ENCODE measurements at places on chromosomes 13 and 19.

DNA sequence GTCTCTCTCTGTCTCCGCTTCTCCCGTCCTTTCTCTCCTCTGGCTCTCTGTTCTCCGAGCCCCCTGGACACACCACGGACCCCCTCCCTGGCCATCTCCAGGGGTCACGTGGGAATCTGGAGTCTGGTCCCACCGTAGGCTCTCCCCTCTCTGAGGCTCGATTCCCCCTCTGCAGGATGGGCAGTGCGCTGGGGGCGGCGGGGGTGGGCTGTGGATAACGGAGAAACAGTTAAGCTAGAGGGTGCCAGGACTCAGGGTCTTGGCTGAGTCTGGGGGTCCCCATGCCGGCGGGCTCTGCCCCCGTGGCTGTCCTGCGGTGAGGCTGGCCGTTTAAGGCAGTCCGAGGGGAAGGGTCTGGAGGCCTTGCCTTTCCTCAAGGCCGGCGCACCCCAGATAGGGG is 462 bp upstream of the MEIS3 start:
- DNase-seq = no peak

GRCh38 chr13:39970177-39970846 is 314.9 kb downstream of the COG6 start:
- DNase-seq = no peak

GRCh38 chr13:48475230-48475629 is 57.6 kb downstream of the RCBTB2 start:
- DNase-seq = no peak

- DNase-seq = no peak
Observed at GRCh38 chr19:2223959-2224358, 12.2 kb downstream of the PLEKHJ1 start.

GRCh38 chr19:51131780-51132680 is 7.3 kb downstream of the SIGLEC9 start:
- DNase-seq = peak; percentile 20

DNA sequence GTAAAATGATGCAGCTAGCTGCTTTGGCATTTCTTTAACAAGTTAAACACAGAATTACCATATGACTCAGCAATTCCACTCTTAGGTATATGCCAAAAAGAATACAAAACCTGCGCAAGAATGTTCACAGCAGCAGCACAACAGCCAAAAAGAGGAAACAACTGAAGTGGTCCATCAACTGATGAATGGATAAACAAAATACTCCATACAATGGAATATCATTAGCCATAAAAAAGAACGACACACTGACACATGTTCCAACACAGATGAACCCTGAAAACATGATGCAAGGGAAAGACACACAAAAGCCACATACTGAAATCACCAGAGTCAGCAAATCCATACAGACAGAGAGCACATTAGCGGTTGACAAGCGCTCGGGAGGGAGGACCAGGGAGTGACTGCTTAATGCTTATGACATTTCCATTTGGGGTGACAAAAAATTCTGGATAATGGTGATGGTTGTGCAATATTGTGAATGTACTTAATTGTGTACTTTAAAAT is 3.0 kb downstream of the PCID2 start:
- DNase-seq = no peak

- DNase-seq = peak; percentile 34
Observed at GRCh38 chr19:11422163-11423065, 3.3 kb upstream of the RGL3 start.

- DNase-seq = no peak
Observed at GRCh38 chr19:47699360-47699917, 13.8 kb upstream of the EHD2 start.

GRCh38 chr19:31988256-31988655 is 357.2 kb upstream of the ZNF507 start:
- DNase-seq = no peak

- DNase-seq = peak; percentile 73
Observed at GRCh38 chr19:8526345-8527091, 12.6 kb upstream of the ZNF414 start.

DNA sequence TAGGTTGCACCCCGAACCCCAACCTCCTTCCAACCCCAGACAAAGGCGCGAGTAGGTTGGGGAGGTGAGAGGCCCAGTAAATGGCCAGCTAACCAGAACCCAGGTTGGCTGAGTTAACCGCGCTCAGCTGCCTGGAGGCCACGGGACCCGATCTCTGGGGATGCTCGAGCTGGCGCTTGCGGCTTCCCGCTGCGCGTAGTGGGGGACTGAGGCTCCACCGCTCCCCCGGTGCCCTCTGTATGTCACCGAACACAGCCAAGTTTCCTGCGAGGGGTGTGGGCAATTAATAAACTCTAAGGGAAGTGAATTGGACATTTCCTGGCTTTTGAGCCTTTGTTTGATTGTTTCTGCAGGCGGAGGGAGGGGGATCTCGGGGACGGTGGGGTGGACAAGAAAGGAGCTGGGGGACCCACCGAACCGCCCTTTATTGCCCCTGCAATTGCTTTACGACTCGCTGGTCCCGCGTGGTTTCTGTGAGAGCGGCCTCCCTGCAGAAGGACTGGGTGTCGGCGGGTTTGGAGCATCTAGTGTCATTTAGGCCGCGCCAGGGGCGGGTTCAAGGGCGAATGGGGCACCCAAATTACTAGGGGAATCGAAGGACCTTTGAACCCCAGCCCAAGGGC is 3.5 kb upstream of the ZIC5 start:
- no peak for DNase-seq

DNA sequence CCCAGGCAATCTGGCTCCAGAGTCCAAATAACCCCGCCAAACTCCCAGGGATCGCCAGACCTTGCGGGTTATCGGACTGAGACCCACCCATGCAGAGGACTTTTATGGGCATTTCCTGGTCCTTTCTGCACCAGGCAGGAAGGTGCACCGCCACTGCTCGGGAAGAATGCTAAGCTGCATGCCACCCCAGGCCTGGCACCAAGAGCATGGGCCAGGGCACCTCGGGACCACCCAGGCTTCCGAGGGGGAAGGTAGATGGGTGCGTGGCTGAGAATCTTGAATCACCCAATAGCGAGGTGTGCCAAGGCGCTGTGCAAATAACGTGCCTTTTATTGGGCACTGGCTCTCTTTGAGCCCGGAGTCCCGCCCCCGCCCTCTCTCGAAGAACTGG is 422 bp upstream of the ZNF575 start:
- no peak for DNase-seq

GRCh38 chr13:50094615-50095293 is 79.5 kb downstream of the KCNRG start:
- DNase-seq = no peak

- DNase-seq = no peak
Observed at GRCh38 chr19:46732172-46732938, 13.5 kb upstream of the FKRP start.

DNA sequence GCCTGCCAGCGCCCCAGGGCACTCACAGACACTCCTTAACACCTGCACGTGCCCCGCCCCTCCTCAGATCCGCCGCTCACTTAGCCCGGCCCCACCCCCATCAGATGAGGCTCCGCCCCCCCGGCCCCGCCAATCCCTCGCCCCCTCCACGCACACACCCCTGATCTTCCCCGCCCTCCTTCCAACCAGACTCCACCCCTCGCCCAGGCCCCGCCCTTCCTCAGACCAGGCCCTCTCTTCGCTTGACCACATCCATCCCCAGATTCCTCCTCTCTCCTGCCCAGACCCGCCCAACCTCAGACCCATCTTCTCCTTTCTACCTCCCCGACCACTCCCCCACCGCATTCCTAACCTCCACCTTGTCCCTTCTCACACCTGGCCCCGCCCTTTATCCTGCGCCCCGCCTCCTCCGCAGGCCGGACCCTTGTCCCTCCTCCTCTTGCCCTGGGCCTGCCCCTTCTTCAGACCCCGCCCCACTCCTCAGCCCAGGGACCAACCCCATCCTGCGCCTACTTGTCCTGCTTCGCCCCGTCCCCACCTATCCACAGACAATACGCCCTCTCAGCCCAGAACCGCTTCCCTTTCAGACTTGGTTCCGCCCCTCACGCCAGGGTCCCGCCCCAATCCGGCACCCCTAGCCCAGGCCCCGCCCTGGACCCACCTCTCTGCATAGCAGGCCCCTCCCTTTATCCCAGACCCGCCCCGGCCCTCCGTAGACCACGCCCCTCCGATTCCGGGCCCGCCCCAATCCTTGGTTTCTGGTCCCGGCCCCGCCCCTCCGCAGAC is 452 bp upstream of the KLHL26 start:
- peak; percentile 87 for DNase-seq

DNA sequence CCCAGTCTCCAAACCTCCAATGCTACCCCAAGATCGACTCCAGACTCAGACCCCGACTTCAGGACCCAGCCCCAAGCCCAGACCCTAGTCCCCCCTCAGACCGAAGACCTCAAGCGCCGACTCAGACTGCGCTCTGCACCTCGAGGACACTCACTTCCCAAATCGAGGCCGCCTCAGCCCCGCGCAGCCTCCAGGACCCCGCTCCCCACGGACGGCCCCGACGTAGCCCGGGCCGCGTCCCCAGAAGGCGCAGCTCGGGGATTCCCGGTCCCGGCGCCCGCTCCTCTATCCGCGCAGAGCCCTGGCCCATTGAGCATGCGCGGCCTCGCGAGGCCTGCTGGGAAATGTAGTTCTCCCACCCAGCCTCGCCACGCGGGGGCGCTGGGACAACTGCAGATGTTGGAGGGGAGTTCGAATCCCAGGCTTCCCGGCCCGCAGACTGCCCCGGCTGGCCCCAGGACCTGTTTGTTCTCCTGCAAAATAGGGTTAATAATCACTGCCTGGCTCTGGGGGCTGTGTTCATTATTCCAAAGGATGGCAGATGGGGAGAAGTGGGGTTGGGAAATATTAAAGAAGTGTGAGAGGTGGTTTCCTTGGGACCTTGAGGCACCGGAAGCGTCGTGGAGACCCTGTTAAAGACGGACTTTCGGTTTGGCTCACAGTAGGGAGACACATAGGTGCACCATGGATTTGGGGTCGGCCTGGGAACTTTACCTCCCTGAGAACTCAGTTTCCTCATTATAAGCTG is at the start of gene APBA3:
Gene APBA3 (minus strand): TSS at position 311 of the 748 bp plus-strand sequence. CDS start 1,428 bp downstream, outside the sequence.
- DNase-seq = peak; percentile 77

- DNase-seq = no peak
Observed at GRCh38 chr13:82800391-82800790, 1081.9 kb downstream of the SLITRK1 start.

DNA sequence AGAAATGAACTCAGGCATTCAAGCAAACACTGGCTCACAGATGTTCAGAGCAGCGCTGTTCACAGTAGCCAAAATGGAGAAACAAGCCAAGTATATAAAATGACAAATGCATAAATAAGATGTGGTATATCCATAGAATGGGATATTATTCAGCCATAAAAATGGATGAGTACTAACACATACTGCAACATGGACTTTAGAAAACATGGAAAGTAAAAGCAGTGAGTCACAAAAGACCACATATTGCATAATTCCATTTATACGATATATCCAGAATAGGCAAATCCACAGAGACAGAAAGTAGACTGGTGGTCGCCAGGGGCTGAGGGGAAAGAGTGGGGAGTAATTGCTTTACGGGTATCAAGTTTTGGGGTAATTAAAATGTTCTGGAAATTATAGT is 6.6 kb downstream of the ZNF837 start:
- no peak for DNase-seq

- DNase-seq = no peak
Observed at GRCh38 chr19:28948566-28948965, 264.4 kb downstream of the UQCRFS1 start.

DNA sequence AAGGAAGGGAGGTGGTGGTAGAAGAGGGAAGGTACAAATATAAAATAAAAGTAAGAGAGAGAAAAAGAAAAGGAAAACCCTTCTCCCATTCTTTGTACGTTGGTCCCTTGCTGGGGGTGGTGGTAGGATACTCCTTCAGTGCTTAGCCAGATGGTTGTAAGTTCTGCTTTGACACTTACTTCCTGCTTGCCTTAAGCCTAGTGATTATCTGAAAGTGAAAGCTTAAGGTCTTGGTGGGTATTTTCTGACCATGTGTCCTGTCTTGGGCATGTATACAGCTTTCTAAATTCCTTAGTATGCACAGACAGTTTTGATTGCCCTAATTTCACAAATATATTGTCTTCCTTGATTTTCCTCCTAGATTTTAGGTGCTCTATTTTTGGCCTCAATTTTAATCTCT is 314.8 kb downstream of the PCDH17 start:
- DNase-seq = no peak

DNA sequence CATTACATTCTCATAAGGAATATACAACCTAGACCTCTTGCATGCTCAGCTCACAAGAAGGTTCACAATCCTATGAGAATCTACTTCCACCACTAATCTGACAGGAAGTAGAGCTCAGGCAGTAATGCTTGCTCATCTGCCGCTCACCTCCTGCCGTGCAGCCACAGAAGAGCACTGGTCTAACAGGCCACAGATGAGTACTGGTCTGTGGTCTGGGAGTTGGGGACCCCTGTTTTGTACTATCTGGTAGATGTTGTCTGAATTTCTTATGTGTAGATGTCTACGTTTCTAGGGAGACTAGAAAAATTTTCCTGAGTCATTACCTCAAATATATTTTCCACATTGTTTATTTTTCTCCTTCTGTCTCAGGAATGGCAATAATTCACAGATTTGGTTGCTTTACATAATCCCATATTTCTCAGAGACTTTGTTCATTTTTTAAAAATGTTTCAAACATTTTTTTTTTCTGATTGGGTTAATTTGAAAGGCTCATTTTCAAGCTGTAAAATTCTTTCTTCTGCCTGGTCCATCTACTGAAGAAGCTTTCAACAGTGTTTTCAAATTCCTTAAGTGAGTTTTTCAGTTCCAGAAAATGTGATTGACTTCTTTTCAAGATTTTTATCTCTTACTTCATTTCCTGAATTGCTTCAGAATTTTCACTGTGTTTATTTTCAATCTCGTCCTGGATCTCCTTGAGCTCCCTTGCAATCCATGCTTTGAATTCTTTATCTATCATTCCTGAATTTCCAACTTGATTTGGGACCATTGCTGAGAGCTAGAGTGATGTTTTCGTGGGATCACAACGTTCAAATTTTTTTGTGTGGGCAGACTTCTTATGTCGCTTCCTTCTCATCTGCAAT is 1322.2 kb downstream of the PCDH9 start:
- DNase-seq = no peak
